Caco-2 (cell line): ENCODE measurements at places on chromosomes 2 and 18. TPM values are rescaled to one million over a fixed set of nuclear protein-coding genes. Genes with fewer than 3 reads are reported as not detected.
A peak's percentile ranks its signal among the peaks of the same experiment; 100 is the strongest.

Gene KCNE4
- not detected in 2 replicates for total RNA-seq

Gene FTCDNL1
- 0.35 and 0.68 TPM in 2 replicates for total RNA-seq

Gene CGREF1
- total RNA-seq, result 4.4 and 5.0 TPM in 2 replicates

Gene GALNT13
- total RNA-seq, result not detected in 2 replicates

DNA sequence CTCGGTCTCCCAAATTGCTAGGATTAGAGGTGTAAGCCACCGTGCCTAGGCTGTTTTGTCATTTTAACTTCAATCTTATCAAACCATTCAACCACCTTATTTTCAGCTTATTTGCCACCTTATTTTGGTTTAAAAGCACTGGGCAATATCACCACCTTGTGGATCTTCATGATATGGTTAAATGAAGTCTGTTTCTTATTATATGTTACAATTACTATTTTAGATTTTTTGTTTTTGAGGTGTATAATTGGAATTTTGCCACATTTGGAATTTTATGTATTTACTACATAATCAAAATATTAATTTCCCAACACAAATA is 43.8 kb upstream of the SCN9A start:
- DNase-seq, result no peak
- H3K27ac ChIP-seq, result no peak overlapping the region
- no peak overlapping the region for H3K4me3 ChIP-seq

DNA sequence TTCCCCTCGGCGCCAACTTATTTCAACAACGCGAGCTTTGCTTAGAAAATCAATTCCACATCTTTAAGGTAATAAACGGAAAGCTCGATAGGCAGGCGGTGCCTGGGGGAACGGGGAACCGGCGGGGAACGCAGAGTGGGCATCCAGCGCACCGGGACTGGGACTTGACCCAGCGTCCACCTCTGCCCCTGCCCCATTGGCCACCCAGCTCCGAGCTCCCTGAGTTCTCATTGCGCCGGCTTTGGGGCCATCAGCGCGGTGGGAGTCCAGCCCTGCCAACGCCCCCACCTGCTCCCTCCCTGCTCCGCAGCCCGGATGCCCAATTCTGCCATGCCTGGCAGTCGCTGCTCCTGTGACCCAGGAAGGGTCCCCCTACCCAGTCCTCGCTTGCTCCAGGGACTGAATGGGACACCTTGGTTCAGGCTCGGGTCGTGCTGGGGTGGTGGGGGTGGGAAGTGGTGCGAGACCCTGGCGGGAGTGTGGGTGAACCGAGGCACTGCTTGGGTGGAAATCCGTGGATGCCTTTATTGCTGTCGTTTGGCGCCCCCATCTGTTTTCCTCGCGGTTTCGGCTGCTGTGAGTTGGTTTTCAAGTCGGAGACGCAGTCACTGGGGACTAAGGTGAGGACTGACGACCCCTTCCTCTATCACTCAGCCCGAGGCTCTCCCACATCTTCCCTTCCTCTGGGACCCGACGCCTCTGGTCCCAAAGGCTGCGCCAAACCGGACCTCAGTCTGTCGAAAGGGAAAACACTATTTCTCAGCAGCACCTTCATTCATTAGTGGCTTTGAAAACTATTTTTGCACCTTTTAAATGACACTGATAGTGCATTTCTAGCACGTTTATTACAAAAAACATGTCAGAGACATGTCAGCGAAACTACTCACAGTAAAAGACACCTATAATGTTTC is 2.4 kb upstream of the EVX2 start:
- no peak overlapping the region for H3K27ac ChIP-seq
- peaks cover 16% of the 10 kb centered on the region for H3K27me3 ChIP-seq
- no peak for DNase-seq
- peaks cover 15% of the 10 kb centered on the region; the same call in 1 of the 2 replicates for H3K4me1 ChIP-seq

- H3K4me1 ChIP-seq, result no peaks in the 10 kb centered on the region
- H3K36me3 ChIP-seq, result no peaks in the 10 kb centered on the region
- H3K27me3 ChIP-seq, result no peaks in the 10 kb centered on the region
- H3K4me3 ChIP-seq, result no peak overlapping the region
- no peak for DNase-seq
These were observed 324.1 kb downstream of the DLGAP1 start for GRCh38 chr18:4130734-4131719.

- no peaks in the 10 kb centered on the region for H3K36me3 ChIP-seq
- no peak overlapping the region for H3K4me3 ChIP-seq
- no peaks in the 10 kb centered on the region for H3K4me1 ChIP-seq
- DNase-seq, result no peak
These were observed 15.0 kb upstream of the KLF7 start for GRCh38 chr2:207180741-207181140.

GRCh38 chr2:146523196-146523595 is 1321.6 kb upstream of the ACVR2A start:
- DNase-seq, result no peak
- H3K4me1 ChIP-seq, result no peaks in the 10 kb centered on the region
- no peak overlapping the region for H3K27ac ChIP-seq
- H3K36me3 ChIP-seq, result no peaks in the 10 kb centered on the region
- H3K27me3 ChIP-seq, result no peaks in the 10 kb centered on the region

DNA sequence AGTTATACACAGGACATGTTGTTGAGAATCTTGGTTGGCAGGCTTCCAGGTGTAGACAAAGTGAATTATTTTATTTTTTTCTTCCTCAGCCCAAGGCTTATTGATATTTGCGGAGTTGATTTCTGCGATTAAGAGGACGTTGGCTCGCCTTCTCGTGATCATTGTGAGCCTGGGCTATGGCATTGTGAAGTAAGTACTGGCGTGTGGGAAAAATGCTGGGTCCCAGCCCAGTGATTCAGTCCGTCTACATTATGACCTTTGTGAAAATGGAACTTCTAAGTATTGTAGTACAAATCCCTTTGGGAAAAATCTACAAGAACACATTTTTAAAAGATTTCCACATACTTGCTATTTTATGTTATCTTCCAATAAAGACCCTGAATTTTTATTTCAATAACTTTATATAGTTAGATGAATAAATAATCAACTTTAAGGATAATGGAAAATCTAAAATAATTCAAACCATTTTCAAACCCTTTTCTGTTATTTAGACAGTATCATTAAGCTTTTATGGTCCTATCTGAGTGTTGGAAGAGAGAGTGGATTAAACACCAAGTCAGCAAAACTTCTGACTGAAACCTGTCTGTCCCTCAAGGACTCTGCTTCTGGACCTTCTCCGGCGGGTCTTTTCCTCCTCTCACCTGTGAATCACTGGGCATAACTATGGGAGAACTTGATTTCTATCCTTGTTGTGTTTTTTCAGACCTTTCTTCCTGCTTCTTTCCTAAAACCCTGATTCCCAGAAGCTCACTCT is 31.0 kb downstream of the TMEM87B start:
- no peaks in the 10 kb centered on the region for H3K27me3 ChIP-seq
- peaks cover 11% of the 10 kb centered on the region; the same call in 1 of the 2 replicates for H3K4me1 ChIP-seq
- no peak overlapping the region for H3K4me3 ChIP-seq

- no peaks in the 10 kb centered on the region for H3K27me3 ChIP-seq
- no peak overlapping the region for H3K27ac ChIP-seq
- H3K4me1 ChIP-seq, result no peaks in the 10 kb centered on the region
- no peak for DNase-seq
These were observed 40.9 kb downstream of the TMEM247 start for GRCh38 chr2:46520130-46520711.

- no peaks in the 10 kb centered on the region for H3K4me1 ChIP-seq
- H3K4me3 ChIP-seq, result no peak overlapping the region
- no peaks in the 10 kb centered on the region for H3K36me3 ChIP-seq
- no peaks in the 10 kb centered on the region for H3K27me3 ChIP-seq
- H3K27ac ChIP-seq, result no peak overlapping the region
- no peak for DNase-seq
These were observed 309.6 kb upstream of the SKOR2 start for GRCh38 chr18:47560723-47561715.

DNA sequence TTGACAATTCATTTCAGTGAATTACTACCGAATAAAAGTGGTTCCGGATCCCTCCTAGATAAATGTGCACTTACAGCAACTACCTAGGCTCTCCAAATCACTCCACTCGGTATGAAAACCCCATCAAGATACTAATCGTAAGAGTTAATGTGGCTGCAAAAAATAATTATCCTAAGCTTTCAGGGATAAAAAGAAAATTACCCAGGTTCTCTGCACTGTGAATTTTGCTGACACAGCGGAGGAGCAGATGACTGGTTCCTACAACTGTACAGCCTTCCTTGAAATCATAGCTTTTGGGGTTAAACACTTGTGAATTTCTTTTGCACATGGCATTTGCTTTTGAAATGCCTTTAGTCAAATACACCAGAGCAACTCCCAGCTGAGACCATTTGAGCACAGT is 104.7 kb downstream of the CD226 start:
- H3K4me1 ChIP-seq, result no peaks in the 10 kb centered on the region
- no peak overlapping the region for H3K27ac ChIP-seq
- no peak overlapping the region for H3K4me3 ChIP-seq
- H3K36me3 ChIP-seq, result no peaks in the 10 kb centered on the region
- DNase-seq, result no peak

DNA sequence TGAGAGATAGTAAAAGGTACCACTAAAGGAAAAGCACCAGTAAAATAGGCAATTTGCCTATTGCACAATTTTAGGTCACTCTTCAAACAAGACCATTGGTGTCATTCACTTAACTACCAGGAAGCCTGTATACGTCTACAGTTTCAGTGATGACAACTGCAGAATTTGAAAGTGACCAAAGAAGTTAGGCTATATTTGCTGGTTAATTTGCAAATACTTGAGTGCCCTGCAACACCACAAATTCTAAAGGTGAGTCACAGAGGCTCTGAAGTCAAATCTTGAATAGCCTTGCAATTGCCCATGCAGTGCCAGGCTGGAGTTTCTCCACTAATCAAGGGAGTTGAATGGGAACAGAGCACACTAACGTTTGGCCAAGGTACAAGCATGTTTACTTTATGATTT is 128.7 kb upstream of the CCDC68 start:
- no peak for DNase-seq
- H3K4me1 ChIP-seq, result peaks cover 14% of the 10 kb centered on the region
- H3K27ac ChIP-seq, result no peak overlapping the region
- H3K36me3 ChIP-seq, result no peaks in the 10 kb centered on the region
- H3K4me3 ChIP-seq, result no peak overlapping the region

DNA sequence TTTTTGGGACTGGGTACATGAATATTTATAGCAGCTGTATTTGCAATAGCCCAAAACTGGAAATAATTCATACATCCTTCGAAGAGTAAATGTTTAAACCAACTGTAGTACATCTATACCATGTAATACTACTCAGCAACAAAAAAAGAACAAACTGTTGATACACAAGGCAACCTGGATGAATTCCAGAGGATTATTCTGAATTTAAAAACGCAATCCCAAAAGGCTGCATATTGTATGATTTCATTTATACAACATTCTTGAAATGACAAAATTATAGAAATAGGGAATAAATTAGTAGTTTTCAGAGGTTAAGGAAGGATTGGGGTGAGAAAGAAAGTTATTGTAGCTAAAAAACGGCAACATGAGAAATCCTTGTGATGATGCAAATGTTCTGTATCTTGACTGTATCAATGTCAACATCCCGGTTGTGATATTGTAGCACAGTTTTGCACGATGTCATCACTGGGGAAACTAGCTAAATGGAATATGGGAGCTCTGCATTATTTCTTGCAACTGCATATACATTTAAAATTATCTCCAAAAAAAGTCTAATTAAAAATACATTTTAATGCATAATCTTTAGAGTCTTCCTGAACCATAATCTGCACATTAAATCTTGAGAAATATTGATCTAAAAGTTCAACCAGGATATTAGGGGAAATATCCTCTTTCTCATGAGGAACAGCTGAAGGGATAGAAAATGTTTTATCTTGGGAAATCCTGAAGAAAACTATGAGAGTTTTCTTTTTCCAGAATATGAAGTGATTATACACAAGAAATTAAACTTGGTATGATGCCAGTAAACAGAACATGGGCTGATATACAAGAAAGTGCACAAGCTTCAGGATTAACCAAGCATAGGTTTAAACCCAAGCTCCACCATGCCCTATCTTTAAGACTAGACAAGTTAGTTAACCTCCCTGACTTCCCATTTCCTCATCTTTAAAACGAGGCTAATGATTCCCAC is 21.9 kb downstream of the EVA1A start:
- H3K4me1 ChIP-seq, result no peaks in the 10 kb centered on the region
- no peaks in the 10 kb centered on the region for H3K27me3 ChIP-seq
- H3K27ac ChIP-seq, result no peak overlapping the region
- no peaks in the 10 kb centered on the region for H3K36me3 ChIP-seq
- DNase-seq, result no peak

DNA sequence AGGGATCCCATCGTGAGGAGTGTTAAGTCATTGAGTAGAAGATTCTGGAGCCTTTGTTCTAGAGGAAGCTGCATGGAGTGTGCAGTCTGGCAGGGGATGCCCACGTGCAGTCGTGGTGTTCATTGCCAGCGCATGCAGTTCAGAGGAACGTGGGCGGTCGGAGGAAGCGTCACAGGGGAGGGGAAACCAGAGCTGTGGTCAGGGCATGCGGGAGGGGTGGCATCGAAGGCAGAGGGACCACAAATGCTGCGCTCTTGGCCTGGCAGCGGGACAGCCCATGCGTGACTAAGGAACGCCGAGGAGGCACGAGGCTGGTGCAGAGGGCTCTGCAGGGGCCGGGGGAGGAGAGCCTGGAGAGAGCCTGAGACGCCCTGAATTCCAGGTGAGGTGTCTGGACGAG is 141.1 kb downstream of the KLHL29 start:
- no peak overlapping the region for H3K27ac ChIP-seq
- no peaks in the 10 kb centered on the region for H3K27me3 ChIP-seq
- H3K36me3 ChIP-seq, result no peaks in the 10 kb centered on the region
- no peak overlapping the region for H3K4me3 ChIP-seq

DNA sequence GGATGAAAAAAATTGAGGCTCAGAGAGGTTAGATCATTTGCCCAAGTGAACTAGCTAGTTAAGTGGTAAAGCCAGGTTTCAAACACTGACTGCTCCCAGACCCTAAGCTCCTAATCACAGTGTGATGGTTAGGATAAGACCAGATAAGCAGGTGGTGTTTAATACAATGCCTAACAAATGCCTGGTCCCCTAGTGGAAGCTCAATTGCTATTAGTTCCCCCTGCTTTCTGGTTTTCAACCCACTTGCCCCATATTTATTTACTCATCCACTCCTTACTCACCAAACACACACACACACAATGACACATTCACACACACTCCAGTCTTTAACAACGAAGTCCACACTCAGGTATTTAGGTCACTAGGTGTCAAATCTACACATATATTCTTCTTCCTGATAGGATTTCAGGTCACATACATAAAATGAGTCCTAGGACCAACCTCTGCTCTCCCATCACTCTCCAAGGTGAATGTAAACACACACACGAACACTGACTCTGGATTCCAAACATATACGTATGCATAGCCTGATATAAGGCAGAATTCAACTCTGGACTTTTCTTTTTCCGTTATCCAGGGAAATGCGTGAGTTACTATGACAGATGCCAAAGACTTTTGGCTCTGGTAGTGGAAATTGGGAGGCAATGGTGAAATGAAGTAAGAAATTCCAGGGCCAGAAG is 73.6 kb upstream of the TSPYL6 start:
- no peaks in the 10 kb centered on the region for H3K27me3 ChIP-seq
- no peaks in the 10 kb centered on the region for H3K4me1 ChIP-seq
- H3K27ac ChIP-seq, result no peak overlapping the region
- no peak for DNase-seq
- H3K4me3 ChIP-seq, result peak overlapping the region; percentile 60
- H3K36me3 ChIP-seq, result no peaks in the 10 kb centered on the region

- H3K27ac ChIP-seq, result no peak overlapping the region
- no peaks in the 10 kb centered on the region for H3K27me3 ChIP-seq
- H3K4me3 ChIP-seq, result no peak overlapping the region
- DNase-seq, result no peak
- no peaks in the 10 kb centered on the region for H3K4me1 ChIP-seq
- H3K36me3 ChIP-seq, result no peaks in the 10 kb centered on the region
These were observed 1357.8 kb upstream of the CRIM1 start for GRCh38 chr2:34997779-34998178.
